ENCODE measurements at places on chromosomes 2 and 18. TPM values are rescaled to one million over a fixed set of nuclear protein-coding genes. Genes with fewer than 3 reads are reported as not detected.

GRCh38 chr2:242032780-242033656, 163.5 kb downstream of the RTP5 start:
- DNase-seq, result no peak

DNA sequence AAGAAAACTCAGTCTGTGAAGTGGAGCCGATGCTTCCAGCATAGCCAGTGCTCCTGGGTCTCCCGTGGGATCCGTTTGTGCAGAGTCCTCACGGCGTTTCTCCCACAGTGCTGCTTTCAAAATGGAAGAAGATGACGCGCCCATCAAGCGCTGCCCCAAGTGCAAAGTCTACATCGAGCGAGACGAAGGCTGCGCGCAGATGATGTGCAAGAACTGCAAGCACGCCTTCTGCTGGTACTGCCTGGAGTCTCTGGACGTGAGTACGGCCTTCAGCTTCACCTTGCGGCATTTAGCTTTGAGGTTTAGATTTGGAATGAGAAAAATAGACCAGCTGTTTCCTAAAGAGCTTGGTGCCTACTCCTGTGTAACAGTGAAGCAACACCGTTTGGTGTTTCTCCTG, 107.0 kb downstream of the RNF144A start:
- DNase-seq, result no peak

Gene ASB18
- total RNA-seq, result not detected

Gene D2HGDH
- 50.7 TPM for total RNA-seq

DNA sequence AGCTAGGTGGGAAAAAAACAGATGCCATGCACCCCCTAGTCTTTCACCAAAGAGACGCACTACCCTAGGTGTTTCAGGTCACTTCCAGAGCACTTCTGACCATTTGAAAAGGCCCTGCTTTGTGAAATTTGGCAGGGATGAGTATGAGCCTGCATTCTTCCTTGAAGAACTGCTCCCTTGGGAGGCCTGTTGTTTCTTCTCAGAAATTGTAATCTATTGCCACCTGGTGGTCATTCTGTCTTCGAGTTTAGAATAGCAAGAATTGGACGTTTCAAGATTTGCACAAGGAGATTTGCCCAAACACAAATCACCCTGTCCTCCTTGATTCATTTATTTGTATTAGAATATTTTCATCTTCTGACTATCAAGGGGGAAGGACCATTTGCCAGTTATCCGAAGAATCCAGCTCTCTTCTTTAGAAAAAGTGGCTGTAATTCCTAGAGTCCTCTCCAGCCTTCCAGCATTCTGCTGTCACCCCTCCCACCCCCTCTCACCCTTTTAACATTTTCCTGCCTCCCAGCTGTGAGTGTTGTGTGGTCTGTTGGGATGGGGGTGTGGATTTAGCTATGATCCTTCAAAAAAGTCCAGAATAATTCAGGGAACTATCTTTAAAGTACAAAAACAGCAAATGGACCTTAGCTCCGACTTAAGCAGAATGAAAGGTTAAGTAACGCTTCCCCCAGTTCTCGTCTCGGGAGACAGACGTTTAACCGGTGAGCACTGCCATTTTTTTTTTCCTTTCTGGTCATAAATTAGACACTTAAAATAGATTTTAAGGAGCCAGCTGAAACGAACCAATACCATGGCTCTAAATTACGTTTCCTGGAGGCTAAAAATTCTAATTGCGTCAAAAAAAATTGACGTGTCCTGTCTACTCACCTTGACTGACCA, 3.7 kb upstream of the GAD1 start:
- DNase-seq, result peak; percentile 81

Gene PID1
- total RNA-seq, result not detected

Gene ERMN
- total RNA-seq, result not detected

Gene CFC1
- total RNA-seq, result not detected

GRCh38 chr18:2656237-2656980, 883 bp downstream of the SMCHD1 start:
- peak; percentile 8 for DNase-seq

Gene ANKRD30B
- not detected for total RNA-seq

DNA sequence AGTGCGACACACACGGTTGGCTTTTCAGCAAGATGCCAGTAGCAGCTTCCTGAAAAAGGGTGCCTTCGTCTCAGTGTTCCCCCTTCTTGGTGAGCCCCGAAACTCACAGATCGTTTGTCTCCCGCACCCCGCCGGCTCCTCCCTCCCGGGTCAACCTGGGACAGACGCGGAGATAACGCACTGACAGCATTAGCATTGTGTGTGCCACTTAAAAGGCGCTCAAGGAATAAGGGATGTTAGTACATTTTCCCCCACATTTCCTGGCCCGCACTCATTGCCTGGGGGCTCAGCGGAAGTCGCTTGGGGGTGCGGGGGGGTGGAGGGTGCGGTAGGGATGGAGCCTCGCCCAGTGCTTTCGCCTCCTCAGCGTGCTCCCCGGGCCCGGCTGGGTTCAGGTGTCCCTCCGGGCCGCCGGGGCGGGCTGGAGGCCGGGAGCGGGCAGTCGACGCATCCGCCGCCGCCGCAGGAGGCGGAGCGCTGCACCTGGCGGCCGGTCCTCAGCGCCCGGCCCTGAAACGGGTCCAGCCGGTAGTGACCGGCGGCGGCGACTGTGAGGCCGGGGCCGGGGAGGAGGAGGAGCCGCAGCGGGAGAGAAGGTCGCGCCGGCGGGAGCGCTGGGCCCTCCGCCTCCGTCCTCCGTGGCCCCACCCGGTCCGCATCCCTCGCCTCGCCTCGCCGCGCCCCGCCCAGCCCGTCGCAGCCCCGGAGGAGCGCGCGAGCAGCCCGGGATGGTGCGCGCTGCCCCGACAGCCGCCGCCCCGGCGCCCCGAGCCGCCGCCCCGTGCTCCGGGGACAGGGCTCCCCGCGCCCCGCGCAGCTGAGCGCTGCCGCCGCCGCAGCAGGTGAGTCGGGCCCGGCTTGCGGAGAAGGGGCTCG, at the start of gene MFSD6:
MFSD6 (plus strand) TSS at position 694 of the 876 bp plus-strand sequence. CDS start 27,675 bp downstream, outside the sequence.
- DNase-seq, result peak; percentile 64

DNA sequence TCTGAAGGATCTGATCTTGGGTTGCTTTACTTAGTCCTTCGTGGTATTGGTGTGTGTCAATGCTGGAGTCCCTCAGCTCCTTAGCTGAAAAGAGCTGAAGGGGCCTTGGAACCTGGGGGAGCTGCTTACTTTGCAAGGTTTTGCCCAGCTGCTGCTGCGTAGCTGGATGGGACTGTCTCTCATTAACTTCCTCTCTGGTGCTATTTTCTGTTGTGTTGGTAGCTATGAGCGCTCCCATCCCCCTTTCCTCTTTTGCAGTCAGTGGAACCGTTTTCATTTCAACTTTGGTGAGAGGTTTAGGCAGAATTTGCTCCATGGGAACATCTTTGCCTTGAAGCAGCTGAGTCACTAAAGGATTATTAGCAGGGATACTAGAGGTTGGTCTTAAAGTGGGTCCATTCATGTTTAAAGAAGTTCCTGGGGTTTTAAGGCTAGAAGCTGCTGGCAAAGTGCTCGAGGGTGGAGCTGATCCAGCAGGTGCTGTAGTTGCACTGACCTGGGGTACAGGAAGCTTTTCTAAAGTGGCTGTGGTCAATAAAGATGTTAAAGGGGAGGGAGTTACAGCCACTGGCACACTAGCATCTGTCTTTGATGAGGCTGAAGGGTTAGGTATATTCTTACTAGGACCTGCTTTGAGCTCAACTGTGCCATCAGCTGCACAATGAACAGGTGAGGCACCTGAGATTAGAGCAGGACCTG, 69.9 kb upstream of the DTNB start:
- no peak for DNase-seq

DNA sequence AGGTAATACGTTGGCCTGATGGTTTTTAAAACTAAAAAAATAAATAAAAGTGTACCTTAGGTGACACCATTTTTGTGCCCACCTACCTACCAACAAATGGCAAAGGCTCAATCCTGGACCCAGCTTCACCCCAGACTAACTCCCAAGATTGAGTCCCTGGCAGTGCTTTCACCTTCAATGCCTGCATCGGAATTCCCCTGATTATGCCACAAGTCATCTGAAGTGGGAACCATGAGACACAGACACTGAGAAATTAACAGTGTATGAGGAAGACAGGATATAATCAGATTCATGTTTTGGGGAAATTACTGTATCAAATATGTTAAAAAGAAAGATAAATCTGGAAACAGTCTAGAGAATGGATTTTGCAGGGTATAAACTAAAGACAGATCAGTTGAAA, 41.6 kb downstream of the ZBTB14 start:
- no peak for DNase-seq

GRCh38 chr2:96501886-96502810, 3.0 kb downstream of the NEURL3 start:
- DNase-seq, result peak; percentile 38

- DNase-seq, result no peak
Measured at GRCh38 chr18:11286431-11286830, 137.1 kb upstream of the PIEZO2 start.

DNA sequence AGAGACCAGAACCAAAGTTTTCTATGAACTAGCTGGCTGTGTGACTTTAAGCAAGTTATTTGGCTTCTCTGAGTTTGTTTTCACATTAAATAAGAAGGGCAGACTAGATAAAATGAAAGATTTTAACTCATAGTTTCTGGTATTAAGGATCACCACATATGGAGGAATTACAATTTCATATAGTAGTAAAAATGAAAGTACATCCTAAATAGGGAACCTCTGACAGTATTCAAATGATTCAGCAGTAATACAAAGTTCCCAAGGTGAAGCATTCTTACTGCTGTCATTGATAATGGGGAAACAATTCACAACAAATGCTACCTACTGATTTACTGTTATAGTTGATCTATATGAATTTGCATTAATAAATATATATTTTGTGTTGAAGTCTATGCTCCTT, 170.3 kb upstream of the VRK2 start:
- DNase-seq, result no peak

DNA sequence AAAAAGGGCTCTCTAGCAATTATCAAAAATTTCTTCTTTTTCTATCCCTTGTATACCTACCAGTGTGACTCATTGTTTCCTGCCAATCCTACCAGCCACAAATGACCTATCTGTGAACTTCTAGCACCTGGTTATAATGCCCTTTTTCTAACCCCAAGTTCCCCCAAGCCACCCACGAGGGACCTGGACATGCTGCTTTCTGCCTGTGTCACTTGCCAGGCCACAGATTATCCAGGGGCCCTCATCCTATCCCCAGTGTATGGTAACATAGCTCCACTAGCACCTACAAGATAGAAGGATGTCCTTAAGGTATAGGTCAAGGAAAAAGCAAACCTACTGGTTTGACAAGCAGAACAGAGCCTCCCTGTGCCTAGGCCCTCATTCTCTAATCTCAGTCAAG, 26.8 kb downstream of the AAK1 start:
- no peak for DNase-seq

DNA sequence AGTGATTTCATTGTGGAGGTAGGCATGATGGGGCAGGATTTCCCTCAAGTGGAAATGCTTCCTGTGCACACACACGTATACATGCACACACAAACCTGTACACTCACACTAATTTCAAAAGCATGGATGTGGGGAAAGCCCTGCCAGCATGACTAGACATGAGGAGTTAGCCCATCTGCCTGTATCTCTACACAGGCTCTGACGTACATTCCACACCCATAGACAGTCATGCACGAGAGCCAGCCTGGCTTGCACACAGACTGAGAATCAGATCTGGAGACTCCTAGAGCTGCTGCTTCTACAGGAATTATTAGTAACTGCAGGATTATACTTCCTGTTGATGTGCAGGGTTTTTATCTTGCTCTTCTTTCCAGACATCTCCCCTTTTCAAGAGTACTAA, 27.3 kb upstream of the NFU1 start:
- no peak for DNase-seq

DNA sequence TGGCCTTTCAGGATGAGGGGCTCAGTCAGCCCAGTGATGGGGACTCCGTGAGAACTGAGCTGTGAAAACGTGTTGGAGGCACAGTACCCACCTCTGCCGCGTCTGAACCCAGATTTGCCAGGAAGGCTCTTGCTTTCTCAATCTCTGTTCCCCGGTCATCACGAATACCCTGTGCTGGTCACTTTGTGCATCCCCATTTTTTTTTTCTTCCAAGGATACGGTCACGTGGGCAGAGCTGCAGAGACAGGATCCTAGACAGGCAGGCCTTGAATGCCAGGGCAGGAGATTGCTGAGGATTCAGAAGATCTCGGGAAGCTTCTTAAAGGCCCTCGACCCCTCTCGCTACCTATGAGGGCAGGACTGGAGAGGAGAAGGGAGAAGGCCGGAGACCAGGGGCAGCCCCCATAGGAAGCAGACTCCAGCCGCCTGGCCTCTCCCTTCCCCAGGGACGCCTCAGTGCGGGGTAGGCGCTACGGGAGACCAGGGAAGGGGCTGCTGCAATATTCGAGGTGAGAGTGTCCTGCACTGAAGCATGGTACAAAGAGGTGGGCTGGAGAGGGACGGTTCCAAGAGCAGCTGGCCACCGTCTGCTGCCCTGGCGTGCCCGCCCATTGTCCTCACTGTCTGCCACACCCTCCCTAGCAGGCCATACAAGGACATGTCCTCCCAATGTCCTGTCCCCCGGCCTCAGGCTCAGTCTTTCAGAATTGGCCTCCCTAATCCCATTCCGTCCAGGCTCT, 29.0 kb upstream of the TAF1B start:
- no peak for DNase-seq

Gene CABYR
- total RNA-seq, result 0.41 TPM

GRCh38 chr18:23908827-23909226, 105.7 kb upstream of the TTC39C start:
- no peak for DNase-seq

- no peak for DNase-seq
Measured at GRCh38 chr2:227774011-227774624, 28.4 kb downstream of the SCYGR8 start.

Gene DRC1
- total RNA-seq, result not detected

Gene MYL1
- total RNA-seq, result not detected

Gene NCKAP5
- not detected for total RNA-seq

GRCh38 chr18:57149051-57149450, 2.2 kb downstream of the BOD1L2 start:
- DNase-seq, result no peak

GRCh38 chr2:149861034-149861433, 273.5 kb upstream of the MMADHC start:
- DNase-seq, result no peak

- DNase-seq, result no peak
Measured at GRCh38 chr2:132392221-132392620, 24.4 kb upstream of the GPR39 start.

GRCh38 chr2:232365621-232366321, 12.8 kb upstream of the ALPP start:
- DNase-seq, result no peak

Gene SULT1C2
- total RNA-seq, result 0.71 TPM

DNA sequence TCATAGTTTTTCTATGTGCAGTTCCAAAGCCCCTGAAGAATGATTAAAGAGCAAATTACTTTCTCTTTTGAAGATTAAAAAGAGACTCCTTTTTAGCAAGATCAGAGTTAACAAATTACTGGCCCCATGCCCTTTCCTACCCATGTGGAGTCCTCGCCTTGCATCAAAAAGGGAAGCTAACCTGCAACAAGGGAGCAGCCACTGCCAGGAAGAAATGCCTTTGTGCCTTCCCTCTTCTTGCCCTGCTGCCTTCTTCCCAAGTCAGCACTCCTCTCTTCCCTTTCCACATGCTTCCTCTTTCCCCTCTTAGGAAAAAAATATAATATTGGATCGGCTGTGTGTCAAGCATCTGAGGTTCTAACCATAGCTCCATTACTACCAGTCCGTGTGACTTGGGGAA, 37.1 kb upstream of the CYP1B1 start:
- DNase-seq, result no peak

Data from G401 (cell line).